Gastrocnemius medialis (tissue), 4 donors: ENCODE measurements at places on chromosomes 2 and 18. TPM values are rescaled to one million over a fixed set of nuclear protein-coding genes. Genes with fewer than 3 reads are reported as not detected.

Gene REG3G
- not detected for total RNA-seq

GRCh38 chr18:68448736-68449135, 266.2 kb downstream of the TMX3 start:
- no peak for DNase-seq

Gene SLC14A1
- total RNA-seq: 6.5 TPM

Gene ATP5F1A
- 890 TPM for total RNA-seq

Gene DLGAP1
- total RNA-seq: 0.46 TPM

GRCh38 chr2:127041259-127041970, 65.5 kb downstream of the BIN1 start:
- DNase-seq: no peak

DNA sequence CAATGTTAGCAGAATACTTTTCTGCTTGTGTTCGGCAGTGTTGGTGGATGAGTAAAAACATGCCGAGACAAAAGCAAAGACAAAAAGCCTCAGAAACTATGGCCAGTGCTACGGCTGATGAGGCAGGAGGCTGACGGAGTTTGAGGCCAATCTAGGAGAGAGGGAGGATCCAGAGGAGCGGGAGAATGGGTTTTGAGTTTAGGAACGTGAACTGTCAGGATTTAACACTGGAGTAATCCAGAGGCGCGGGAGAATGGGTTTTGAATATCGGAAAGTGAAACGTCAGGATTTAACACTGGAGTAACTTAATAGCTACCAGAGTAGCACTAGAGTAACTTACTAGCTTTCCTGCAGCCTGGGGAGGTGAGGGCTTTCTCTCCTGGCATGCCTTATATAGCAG, 37.4 kb downstream of the LYPD6B start:
- no peak for DNase-seq

GRCh38 chr18:66439670-66440069, 164.2 kb downstream of the CDH19 start:
- DNase-seq: no peak

Gene FAM161A
- 1.8 TPM for total RNA-seq

- no peak for DNase-seq
These were observed 28.8 kb upstream of the RMDN2 start for GRCh38 chr2:37896319-37896718.

GRCh38 chr2:38220164-38220563, 144.2 kb upstream of the CYP1B1 start:
- DNase-seq: no peak

- DNase-seq: no peak
These were observed 68.6 kb downstream of the MAPK4 start for GRCh38 chr18:50628533-50628905.

Gene BMP10
- not detected for total RNA-seq

GRCh38 chr18:434410-434809, 66.1 kb downstream of the COLEC12 start:
- DNase-seq: peak; percentile 22

GRCh38 chr2:159788253-159788652, 9.8 kb downstream of the CD302 start:
- DNase-seq: no peak

- no peak for DNase-seq
These were observed 60.0 kb upstream of the PXDN start for GRCh38 chr2:1804351-1804771.

GRCh38 chr2:122423934-122424333, 668.5 kb downstream of the TSN start:
- DNase-seq: no peak

DNA sequence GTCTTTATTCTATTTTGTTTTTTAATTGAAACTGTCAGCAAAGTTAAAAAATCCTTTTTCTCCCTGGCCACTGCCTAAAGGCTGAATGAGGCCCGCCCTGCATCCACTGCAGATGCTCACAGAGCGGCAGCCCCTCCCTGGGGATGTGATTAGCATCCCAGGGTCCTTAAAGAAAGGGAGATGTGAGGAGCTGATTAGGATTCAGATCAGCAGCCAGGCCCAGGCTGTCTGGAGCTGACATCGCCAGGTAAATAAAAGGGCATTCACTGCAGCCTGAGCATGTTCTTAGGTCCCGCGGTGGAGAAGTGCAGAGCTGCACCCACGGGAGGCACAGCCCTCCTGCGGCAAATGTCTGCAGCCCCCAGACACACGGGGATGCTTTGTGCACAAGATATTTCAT, 83.8 kb downstream of the LONRF2 start:
- no peak for DNase-seq

DNA sequence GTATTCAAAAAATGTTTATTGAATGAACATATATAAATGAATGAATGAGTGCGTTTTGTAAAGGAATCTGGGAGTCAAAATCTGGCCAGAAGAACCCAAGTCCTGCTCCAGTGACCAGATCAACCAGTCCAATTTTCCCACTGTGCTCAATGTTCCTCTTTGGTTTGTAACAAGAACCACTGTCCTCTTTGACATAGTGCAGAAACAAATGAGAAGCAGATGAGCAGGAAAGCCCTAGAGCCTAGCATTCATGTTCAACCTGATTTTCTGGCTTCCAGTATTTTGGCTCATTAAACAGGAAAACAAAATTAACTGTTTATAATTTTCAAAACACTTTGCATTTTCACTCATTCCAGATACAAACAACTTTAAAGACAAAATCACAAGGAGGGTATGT, 23.2 kb downstream of the FAM124B start:
- DNase-seq: no peak

GRCh38 chr2:46303233-46303632, 6.0 kb downstream of the EPAS1 start:
- no peak for DNase-seq

Gene ZNF532
- 54.7 TPM for total RNA-seq

DNA sequence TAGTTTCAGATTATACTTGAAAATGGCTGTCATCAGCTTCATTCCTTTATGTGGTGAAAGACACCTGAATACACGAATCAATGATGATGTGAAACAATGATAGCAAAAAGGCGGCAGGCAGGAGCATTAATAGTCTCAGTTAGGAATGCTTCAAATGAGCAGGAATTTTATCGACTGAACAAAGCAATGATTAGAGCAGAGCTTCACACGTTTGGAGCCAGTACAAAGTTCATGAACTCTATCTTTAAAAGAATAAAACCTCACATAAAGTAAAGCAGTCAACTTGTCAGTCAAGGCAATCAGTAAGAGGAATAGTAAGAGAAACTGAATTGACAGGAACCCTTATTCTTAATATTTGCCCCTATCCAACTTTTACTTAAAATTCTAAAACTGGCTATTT, 78.4 kb upstream of the SERTAD2 start:
- no peak for DNase-seq

GRCh38 chr2:220165401-220165800, 538.0 kb downstream of the SLC4A3 start:
- DNase-seq: no peak

GRCh38 chr2:148455791-148456190, 188.8 kb upstream of the EPC2 start:
- no peak for DNase-seq

GRCh38 chr18:79438898-79439627, 43.3 kb downstream of the NFATC1 start:
- peak; percentile 86 for DNase-seq

DNA sequence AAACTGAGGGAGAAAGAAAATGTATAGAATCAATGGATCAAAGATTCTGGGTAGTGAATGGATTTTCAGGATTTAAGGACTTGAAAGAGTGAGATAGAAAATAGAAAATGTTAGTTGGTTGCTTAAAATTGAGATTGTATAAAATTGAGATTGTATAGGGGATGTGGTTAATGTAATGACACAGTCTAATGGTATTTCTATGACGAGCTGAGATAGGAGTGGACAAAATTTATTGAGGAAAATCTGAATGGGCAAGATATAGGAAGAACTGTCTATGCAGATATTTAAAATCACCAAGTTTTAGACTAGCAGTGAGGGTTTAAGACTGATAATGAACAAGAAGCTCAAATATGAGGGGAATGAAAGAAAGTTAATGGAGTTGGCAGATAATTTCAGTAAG, 406.6 kb downstream of the NYAP2 start:
- no peak for DNase-seq

DNA sequence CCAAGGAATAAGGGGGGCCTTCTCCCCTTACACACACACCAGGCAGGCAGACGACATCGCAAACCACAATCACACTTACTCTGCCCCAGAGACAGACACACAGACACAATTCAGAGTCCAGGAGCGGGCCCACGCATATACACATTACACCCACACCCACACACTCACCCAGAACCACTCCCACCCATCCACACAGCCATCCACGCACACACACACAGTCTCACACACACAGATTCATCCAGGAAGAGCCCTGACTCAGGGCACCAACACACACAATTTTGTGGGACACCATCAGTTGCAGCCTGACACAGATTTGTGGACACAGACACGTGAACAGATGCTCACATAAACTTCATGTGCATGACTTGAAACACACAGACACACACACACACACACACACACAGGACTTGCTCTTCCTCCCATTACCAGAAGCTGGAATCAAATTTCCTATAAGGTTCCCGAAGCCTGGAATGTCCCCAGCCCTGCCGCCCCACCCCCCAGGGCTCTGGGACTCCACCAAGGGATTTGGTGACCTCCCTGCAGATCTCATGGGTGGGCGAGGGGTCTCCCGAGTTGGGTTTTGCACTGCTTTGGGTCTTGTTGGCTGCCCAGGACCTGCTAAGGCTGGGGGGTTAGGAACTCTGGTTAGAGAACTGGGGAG, 23.5 kb downstream of the TNS1 start:
- DNase-seq: no peak

Gene HAAO
- total RNA-seq: 1.7 TPM

Gene TRPM8
- total RNA-seq: not detected

Gene RAB10
- total RNA-seq: 234 TPM

DNA sequence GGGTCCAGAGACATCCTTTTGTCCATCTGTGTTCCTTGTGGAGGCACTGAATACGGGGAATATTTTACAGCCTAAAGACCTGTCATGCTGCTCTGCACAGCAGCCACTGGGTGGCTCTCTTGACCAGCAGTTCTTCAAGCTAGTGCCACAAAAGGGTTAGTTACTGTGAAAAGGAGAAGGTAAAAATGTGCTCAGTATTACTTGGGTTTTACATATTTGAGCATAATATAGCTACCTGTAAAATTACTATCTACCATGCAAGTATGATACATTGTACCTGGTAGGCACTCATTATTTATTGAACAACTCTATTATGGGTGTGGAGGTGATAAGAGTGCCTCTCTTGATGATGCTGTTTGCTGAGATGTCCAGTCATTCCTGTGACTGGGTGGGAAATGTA, 23.6 kb downstream of the FZD5 start:
- DNase-seq: peak; percentile 15

GRCh38 chr2:38237311-38237710, 139.8 kb downstream of the ATL2 start:
- DNase-seq: no peak

Gene SLC25A12
- total RNA-seq: 71.5 TPM

DNA sequence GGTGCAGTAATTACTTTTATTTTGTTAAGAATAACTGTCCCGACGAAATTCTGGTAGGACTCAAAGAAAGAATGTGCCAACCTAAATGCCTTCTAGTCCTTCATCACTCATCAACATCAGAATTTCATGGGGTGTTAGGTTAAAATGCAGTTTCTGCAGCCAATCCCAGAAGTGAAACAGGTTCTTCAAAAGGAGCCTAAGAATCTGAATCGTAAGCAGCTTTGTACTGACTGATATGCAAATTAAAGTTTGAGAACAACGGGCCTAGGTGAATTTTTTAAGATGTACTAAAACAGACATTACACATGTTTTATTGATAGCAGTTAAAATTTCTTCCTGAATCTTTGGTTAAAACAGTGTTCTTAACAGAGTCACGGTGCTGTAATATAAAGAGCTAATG, 140.3 kb upstream of the ZC3H15 start:
- DNase-seq: no peak

GRCh38 chr2:50449306-50449705, 582.6 kb downstream of the NRXN1 start:
- DNase-seq: no peak

DNA sequence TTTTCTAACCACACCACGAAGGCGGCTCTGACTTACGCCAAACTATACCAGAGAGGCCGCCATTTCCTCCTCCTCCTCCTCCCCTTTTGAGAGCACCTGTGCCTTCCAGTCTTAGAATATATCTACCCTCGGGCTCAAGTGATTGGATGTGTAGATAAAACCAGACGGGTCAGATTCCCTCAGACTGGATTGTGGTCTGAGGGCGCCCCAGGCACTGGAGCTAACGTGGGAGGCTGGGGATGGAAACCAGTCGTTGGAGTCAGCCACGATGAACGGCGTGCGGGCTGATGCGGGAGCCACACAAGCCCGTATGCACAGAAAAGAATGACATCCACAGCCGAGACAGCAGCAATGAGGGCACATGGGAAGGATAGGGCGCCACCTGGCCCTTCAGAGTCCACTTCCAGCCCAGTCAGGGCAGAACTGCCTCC, 12.3 kb upstream of the ODC1 start:
- DNase-seq: no peak

- DNase-seq: no peak
These were observed 32.7 kb upstream of the C1GALT1C1L start for GRCh38 chr2:43708891-43709290.

Gene MRO
- total RNA-seq: 0.49 TPM

Gene SRBD1
- total RNA-seq: 10.1 TPM
